AG08396 (cell line): ENCODE measurements at places on chromosomes 16 and 17.

DNA sequence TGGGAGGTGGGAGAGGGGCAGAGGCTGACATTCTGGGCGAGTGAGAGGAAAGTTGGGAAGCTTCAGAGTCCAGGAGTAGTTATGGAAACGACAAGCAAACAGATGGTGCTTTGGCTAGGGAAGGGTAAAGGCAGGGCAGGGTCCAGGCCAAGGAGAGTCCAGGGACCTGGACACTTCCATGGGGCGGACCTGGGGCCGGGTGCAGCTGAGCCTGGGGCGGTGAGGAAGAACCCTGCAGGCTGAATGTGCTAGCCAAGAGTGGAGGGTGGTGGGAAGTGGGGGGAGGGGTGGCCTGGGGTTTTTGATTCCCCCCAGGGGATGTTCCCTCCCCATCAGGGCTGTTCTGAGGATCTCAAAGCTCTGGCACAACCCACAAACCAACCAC is 2.6 kb downstream of the PPP1R9B start:
- peak; percentile 70 for DNase-seq

DNA sequence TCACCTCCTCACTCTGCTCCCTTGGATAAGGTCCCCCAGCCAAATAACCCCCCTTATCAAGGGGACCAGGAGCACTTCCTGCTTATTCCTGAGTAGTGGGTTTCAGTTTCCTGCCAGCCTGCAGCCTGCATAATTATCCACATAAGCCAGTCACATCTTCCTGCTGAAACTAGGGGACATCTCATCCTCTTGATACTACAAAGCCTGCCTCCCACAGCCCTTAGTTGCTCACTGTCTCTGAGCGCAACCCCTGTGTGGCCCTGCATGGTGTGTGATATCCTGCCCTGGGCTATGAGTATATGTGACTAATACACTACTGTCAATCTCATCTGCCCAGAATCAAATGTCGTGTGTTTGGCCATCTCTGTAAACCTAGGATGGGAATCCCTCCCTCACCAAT is 8.0 kb upstream of the XYLT2 start:
- DNase-seq: no peak

- no peak for DNase-seq
Observed at GRCh38 chr16:2163211-2163881, 7.8 kb downstream of the TRAF7 start.

DNA sequence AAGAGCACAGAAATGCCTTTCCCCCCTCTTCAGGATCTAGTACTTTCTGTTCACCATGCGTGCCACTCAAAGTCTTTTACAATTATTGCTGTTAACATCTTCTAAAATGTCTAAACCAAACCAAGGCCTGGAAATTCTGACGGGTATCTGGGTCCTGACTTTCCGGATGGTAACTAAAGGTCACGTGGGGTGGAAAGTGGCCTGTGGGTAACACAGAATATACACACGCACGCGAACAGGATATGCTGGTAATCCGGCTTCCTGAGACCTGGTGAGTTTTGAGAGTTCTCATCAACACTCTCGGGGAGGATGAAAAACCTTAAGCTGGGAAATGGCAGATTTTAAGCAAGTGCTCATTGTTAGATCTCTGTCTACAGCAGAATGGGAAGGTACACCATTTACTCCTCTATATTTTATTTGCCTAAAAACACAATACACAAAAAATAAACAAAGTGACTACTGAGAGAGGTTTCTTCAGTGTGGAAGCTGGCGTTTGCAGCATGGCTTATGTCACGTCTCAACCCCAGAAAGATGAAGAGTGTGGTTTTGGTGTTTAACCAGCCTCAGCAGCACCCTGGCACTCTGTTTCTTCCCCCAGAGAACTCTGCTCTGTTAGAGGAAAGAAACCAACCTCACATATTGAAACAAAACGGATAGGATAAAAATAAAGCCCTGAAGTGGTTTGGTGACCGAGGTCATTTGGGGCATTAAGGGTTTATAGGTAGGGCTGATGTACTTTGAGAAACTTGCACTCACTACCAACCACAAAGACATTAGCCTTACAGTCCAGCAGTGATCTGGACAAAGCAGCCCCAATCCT is 37.3 kb downstream of the SMG6 start:
- no peak for DNase-seq

- DNase-seq: peak; percentile 86
Observed at GRCh38 chr16:51431517-51432241, 280.6 kb upstream of the SALL1 start.

DNA sequence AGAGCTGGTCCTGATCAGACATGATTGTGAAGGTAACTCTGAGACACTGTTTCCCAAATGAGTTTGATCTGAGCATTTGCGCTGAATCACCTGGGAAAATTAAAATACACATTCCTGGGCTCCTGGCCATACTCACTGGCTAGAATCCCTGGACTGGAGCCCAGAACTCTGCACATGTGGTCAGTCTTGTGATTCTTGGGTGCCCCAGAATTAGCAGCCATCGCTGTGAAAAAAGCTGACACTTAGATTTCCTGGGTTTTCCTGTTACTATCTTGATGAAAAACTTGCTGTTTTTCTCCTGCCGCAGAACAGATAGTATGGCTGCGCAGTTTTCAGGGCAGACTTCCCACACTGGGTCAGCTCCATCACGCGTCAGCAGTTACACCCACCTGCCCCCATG is 24.6 kb downstream of the NECAB2 start:
- DNase-seq: peak; percentile 60

DNA sequence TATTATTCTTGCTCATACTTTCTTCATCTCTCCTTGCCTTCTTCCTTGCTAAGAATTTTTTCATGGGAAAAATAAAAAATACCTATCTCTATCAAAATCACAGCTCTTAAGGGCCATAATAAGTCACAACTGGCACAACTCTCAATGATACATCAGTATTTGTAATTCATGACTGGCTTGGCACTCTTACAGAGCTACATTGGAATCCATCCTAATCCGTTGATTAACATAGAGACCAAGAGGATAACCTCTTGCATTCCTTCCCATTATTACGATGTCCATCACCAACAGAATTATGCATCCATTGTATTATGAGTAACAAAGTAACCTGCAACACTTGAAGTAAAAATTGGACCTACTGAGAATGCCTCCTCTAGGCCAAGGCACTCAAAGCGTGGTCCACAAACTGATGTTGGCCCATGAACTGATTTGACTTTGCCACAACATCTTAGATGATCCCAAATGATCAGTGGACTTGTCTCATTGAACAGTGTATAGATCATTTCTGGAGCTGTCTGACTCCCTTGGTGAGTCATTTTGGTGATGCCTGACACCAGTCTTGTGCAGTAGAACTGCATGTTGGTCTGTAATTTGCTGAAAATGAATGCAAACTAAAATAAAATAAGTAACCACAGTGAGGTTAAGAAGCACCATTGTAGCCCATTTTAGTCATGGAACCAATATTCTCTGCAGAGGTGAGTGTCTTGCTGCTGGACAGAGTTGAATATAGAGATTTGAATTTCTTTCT is 163.2 kb downstream of the AXIN2 start:
- no peak for DNase-seq

DNA sequence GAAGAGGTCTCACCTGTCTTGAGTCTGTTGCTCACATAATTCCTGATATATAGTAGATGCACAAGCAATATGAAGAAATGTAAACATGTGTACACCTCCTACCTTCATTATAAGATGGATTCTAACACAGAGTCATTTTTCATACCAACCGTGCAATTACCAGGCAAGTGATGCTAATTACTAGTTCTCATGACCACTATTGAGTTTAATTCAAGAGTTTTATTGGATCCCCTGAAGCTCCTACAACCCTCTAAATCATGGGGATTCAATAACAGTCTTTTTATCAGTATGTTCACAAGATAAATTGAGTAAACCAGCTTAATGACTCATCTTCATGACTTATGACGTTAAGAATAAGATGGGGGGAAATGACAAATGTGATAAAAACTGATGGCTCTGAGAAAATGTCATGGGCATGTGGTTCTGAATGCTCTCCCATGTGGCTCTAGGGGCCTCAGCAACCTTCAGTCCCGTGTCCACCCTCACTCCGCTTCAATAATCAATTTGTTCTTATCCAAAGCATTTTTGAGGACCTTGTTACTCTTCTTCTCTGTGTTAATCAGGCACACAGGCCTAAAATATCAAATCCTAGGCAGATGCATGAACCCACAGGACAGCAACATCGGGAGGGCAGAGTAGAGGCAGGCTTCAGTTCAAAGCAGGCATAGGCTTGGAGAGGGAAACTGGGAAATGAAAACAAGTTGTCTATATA is 42.8 kb downstream of the PRAC1 start:
- no peak for DNase-seq

- no peak for DNase-seq
Observed at GRCh38 chr17:50806141-50806643, 29.2 kb upstream of the WFIKKN2 start.

DNA sequence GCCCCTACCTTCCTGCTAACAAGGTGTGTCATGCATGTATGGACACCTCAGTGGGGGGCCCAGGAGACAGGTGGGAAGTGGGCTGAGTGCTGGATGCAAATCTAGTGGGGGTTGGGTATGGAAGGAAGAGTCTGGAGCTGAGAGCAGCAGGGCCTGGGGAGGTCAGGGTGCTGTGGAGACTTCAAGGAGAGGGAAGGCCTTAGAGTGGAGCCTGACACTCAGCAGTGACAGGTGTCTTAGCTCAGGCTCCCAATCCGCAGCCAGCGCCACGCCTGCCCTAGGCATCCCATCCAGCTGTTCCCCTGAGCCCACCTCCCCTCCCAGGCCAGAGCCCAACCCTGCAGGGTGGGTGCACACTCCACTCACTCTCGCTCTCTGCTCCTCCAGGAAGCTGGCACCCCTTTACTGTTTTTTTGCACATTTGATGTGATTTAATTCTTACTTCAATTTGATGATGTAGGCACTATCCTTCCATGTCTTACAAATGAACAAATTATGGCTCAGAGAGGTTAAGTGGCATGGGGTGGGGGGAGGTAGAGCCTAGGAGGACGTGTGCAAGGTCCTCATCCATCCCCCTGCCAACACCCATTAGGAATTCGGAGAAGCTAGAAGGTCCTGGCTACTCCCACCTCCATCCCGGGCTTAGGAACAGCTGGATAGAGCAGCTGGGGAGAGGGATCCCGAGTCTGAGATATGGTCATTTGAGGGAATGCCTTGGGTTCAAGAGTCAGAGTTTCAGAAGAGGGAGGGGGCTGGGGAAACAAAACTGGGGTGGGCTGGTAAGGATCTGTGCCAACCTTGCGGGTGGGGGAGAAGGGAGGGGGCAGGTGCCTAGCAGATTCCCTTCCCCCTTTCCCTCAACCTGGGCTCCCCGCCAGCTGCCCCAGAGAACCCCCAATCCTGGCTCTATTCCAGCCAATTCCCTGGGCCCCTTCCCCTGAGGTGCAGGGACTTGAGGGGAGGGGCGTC is 2.1 kb downstream of the FAM171A2 start:
- no peak for DNase-seq

DNA sequence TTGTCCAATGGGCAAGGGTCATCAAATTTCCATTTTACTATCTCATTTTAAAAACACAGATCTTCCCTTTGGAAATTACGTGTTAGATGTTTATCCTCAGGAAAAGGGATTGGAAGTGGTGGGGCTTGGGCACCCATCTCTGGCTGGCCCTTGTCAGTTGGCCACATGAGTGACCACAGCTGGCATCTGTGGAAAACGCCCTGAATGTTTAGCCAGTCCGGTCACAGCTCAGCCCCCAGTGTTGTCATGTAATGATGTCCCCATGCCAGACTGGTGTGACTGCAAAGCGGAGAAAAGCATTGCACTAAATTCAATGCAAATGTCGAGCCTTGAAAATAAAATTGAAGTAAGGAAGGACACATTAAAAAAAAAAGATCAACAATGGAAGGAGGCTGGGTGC is 53.0 kb downstream of the TMC6 start:
- no peak for DNase-seq

- no peak for DNase-seq
Observed at GRCh38 chr16:51916814-51917213, 630.1 kb downstream of the TOX3 start.

- DNase-seq: peak; percentile 49
Observed at GRCh38 chr17:61410141-61411010, 10.7 kb downstream of the TBX2 start.

GRCh38 chr17:47763913-47764582 is 31.0 kb downstream of the TBX21 start:
- DNase-seq: no peak

GRCh38 chr17:71872843-71873485 is 247.9 kb upstream of the SOX9 start:
- no peak for DNase-seq

- DNase-seq: peak; percentile 15
Observed at GRCh38 chr17:31072186-31072585, 22.6 kb upstream of the NF1 start.

- peak; percentile 29 for DNase-seq
Observed at GRCh38 chr16:89864527-89864820, 8.9 kb upstream of the TCF25 start.

GRCh38 chr17:55451203-55451641 is 29.6 kb upstream of the MMD start:
- no peak for DNase-seq

DNA sequence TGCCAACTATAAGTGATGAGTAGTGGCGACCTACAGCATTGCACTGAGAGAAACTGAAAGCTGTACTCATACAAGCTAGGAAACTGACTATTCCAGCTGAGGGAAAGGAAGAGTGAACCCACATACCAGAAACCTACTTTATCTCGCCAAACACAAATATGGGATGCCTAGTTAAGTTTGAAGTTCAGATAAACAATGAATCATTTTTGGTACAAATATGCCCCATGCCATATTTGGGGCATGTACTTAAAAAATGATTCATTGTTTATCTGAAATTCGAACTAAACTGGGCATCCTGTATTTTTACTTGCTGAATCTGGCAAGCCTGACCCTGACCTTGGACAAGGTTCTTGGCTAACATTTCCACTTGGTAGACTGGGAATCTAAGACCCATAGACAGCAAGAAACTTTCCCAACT is 527.8 kb upstream of the PSMD7 start:
- peak; percentile 7 for DNase-seq

- DNase-seq: peak; percentile 4
Observed at GRCh38 chr17:79633154-79633553, 22.3 kb upstream of the RBFOX3 start.

DNA sequence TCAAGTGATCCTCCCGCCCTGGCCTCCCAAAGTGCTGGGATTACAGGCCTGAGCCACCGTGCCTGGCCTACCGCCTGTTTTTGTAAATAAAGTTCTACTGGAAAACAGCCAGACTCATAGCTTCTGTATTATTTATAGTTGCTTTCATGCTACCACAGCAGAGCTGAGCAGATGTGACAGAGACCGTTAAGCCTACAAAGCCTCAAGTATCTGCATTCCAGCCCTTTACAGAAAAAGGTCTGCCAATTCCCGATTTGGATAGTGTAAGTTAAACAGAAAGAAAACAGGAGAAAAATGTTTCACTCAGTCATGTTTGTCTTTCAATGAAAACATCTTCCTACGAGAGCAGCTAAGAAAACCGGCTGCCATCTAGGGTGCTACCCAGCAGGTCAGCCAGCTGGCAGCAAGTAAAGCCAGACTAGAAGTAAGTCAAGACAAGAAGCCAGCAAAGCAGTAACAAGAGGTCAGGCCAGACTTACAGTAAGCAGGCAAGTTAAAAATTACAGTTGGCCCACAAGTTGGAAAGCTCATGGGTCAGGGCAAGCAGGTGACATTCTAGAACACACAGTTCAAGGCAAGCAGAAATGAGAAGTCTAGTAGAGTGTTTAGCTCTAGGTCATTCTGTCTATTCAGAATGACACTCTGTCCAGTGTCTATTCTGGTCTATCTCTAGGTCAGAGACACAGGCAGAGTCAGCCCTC is 17.7 kb downstream of the NCBP3 start:
- peak; percentile 41 for DNase-seq
